Activated CD4-positive, alpha-beta T cell treated with anti-CD3 and anti-CD28 coated beads for 36 hours (primary cell): ENCODE measurements at places on chromosomes 5 and 9. TPM values are rescaled to one million over a fixed set of nuclear protein-coding genes. Genes with fewer than 3 reads are reported as not detected.

The CBY3 gene
- 0.40 TPM for total RNA-seq

The ABCA2 gene
- 20.4 TPM for total RNA-seq

The PAPPA gene
- not detected for total RNA-seq

The ARL10 gene
- 12.3 TPM for total RNA-seq
